GM18507 (cell line): ENCODE measurements at places on chromosomes 5 and 9.

DNA sequence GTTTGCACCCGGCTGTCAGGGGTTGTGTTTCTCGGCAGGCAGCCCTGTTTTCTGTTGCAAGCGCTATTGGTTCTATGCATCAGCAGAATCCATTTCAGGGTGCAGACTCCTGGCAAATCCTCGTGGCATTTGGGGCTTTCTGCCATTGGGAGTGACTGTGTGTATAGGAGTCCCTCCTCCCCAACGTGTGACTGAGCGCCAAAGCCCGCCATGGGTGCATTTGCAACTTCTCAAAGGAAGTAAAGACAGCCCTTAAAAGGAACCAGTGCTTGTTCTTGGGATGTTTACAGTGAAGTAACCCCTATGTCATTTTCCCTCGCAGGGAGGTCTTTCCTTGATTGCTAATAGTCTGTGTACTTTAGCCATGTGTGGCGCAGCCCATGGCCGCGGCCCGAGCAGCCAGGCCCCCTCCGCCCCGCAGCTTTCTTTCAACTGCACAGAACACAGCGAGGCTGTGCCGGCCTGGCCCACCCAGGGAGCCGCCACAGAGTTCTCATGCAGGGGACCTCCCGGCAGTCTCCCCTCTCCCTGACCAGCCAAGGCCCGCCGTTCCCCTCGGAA lies 175.6 kb downstream of the HSD17B3 start:
- DNase-seq, result no peak

DNA sequence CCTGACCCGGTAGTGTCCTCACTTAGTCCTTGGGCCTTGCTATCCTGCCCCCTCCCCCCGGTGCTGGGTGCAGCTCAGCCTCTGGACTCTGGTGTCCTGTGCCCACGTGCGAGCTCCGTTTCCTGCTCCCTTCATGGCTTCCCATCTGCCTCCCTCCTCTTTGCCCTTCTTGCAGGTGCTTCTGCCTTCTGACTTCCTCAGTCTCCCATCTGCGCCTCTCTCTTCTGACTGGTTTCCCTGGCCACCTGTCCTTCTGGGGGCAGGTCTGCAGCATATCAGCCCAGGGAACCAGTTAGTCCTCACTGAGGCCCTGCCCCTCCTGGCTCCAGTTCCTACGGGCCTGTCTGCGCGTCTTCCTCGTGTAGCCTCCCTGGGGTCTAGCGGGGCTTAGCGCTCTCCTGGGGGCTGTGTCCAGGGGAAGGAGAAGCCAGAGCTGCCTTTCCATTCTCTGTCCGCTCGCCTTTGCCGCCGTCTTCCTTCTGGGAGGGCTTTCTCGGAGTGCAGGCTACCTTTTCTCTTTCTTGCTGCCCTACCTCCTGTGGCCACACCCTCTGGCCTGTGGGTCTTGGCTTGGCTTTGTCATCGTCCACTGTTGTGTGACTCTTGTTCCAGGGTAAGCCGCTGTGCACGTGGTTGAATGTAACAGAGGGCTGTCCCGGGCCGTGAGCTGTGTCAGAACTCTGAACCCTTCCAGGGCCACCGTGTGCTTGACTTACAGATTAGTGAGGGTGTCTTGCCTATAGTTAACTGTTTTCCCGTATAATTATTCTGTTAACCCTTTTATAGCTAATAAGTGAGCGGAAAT lies 51.8 kb downstream of the EHMT1 start:
- DNase-seq, result no peak

DNA sequence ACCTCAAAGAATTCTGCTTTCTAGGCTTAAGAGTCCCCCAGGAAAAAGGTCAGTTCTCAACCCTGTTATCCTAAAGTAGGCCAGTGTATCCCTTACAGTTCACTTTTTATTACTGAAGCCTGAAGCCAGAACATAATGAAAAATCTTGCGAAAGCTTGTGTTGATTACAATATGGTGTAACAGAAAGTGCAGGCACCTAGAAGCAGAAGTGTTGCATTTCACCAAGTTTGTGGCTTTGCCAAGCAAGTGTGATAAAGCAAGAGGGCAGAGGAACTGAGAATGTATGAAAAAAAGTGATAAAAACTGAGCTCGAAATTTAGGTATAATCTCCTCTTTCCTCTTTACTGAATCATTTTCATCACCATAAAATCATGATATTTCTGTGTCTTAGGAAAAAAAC lies 26.2 kb downstream of the AGTPBP1 start:
- DNase-seq, result no peak

GRCh38 chr5:157217289-157218024 lies 36.8 kb downstream of the ITK start:
- DNase-seq, result no peak

DNA sequence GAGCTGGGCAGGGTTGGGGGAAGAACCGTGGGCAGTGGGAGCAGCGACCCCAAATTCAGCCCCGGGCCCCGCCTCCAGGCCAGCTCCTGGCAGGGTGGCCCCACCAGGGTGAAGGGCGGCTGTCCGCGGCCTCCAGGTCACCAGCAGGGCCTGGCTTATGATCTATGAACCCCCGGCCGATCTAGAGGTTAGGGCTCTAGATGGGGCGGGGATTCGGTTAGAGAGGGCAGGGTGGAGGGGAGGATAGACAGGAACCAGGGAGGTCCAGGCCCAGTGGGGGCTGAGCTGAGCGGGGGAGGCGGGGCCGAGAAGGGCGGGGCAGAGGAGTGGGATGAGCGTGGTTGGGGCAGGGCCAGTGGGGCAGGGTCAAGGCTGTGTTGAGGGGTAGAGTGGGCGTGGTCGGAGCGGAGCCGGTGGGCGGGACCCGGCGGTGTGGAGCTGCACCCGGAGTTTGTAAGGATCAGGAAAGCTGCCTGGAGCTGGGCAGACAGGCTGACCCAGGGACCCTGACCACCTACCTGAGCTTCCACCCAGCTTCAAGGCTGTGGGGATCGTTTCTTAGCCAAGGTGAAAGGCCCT lies 29.3 kb upstream of the OBP2B start:
- DNase-seq, result no peak

- DNase-seq, result no peak
Observed at GRCh38 chr5:155655569-155655968, 642.0 kb downstream of the KIF4B start.

DNA sequence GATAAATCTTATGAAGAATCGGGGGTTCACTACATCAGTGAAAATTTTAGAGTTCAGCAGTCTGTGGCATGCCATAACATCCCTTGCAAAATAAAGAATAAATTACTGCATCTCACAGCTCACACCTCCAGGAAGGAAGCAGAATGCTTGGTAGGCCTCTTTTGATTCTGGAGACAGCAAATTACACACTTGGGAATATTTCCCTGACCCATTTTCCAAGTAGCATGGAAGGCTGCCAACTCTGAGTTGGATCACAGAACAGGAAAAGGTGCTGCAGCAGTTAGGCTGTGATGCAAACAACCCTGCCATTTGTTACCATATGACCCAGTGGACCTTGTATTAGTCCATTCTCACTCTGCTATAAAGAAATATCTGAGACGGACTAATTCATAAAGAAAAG lies 293.5 kb downstream of the ASTN2 start:
- DNase-seq, result no peak

DNA sequence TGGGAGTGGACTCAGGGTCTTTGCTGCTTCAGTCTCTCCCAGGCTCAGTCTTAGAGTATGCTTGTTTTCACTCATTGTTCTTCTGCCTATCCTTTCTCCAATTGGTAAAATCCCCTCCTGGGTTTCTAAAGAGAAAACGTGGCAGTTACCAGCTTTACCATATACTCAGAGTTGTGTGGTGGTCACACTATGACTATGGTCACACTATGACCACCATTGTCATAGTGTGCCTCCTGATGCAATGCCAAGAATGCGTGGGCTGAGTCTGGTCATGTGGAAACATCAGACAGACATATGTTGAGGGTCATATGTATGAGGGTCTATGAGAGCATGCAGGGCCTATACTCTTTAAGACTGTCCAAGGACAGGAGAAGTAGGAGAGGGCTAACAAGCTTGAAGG lies 326.5 kb upstream of the PRR16 start:
- DNase-seq, result no peak

DNA sequence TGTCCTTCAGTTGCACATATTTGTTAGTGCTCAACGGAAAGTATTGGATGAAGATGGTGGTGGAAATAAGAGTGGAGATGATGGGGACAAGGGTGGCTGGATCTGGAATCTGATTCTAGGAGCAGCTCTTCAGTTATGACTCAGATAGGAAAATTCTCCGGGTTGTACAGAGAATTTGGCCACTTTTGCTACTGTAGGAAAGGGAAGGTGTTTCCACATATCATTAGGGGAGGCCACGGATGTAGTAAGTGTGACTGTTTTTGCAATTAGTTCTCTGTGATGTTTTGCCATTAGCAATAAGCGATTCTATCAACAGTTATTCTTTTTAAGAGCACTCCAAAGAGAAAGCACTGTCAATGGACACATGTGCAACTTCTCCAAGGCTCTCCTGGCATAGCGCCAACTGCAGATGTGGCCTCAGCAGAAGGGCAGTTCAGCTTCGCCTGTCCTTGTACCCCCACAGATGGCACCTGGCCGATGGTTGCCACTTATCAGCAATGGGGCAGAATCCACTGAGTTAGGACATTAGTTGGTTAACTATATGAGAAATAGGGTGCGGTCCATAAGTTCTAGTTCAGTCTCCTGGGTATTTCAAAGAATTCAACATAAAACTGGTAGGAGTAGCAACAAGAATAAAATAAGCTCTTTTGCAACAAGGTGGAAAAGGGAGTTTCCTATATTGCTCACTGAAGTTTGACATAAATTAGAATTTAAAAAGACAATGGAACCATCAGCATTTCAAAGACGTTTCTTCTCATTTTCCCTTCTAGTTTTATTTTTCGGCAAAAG lies 96.3 kb downstream of the ARSB start:
- DNase-seq, result no peak

DNA sequence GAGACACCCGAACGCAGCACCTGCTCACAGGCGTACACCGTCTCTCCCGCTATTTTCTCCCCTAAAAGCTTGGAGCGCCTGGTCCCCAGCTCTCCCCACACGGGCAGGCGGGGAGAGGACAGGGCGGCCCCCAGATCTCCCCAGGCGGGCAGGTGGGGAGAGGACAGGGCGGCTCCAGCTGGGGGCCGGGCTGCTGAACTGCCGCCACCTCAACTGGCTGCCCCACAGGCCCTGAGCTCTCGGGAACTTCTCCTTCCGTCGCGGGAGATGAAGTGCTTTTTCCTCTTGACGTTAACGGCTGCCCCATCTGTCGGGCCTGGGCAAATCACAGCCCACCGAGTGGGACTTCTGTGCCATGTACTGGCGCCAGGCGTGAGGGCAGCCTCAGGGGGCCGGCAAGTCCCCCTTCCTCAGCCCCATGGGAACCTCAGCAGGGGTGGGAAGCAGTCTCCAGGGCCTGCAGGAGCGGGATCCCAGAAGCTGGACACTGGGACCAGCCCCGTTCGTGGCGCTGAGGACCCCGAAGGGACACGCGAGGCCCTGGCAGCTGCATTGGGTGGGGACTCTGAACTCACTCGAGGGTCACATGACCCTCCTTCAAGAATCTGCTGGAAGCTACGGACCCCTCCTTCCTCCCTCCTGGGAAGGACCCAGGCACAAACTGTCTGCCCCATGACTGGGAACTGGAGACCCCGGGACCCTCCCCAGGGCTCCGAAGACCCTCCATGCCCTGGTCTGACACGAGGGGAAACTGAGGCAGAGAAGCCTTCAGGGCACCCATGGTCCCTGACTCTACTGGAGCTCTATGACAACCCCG lies 5.7 kb upstream of the EGFL7 start:
- no peak for DNase-seq

DNA sequence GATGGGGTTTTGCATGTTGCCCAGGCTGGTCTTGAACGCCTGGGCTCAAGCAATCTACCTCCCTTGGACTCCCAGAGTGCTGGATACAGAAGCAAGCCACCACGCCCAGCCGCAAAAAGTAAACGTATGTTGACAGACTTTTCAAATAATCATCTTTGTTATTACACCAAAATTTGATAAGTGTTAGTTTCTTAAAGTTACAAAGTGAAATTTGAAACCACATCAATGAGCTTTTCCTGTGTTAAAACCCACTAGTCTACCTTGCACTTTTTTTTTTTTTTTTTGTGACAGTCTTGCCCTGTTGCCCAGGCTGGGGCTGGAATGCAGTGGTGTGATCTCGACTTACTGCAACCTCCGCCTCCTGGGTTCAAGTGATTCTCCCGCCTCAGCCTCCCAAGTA lies 29.9 kb downstream of the SPACA9 start:
- DNase-seq, result no peak

GRCh38 chr9:1804128-1804865 lies 210.8 kb upstream of the SMARCA2 start:
- DNase-seq, result no peak
